ENCODE measurements at places on chromosomes 12 and 14. TPM values are rescaled to one million over a fixed set of nuclear protein-coding genes. Genes with fewer than 3 reads are reported as not detected.
A peak's percentile ranks its signal among the peaks of the same experiment; 100 is the strongest.

The ACOT6 gene
- total RNA-seq: not detected

The SOAT2 gene
- not detected for total RNA-seq

The RTN1 gene
- 9.8 TPM for total RNA-seq

- no peak for DNase-seq
Observed at GRCh38 chr14:93064411-93065271, 51.1 kb downstream of the ITPK1 start.

The GPD1 gene
- 0.37 TPM for total RNA-seq

The HOXC12 gene
- not detected for total RNA-seq

DNA sequence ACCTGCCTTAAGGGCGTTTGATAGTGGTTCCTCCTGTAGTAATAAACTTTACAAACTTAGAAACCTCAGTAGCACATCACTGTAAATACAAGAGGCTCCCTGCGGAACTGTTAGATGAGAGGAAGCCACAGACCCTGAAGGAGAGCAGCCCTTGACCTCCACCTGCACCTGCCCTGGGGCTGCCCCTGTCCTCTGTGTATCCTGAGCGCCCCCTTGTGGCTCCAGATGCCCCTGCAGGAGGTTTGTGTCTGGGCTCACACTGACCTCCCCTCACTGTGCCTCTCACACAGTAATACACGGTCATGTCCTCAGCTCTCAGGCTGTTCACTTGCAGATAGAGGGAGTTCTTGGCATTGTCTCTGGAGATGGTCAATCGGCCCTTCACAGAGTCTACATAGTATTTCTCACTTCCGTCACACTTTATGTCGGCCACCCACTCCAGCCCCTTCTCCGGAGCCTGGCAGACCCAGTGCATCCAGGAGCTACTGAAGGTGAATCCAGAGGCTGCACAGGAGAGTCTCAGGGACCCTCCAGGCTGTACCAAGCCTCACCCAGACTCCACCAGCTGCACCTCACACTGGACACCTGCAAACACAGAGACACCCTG, 1059.8 kb downstream of the TMEM121 start:
- DNase-seq: peak; percentile 59
